ENCODE measurements at places on chromosomes 6 and 20. TPM values are rescaled to one million over a fixed set of nuclear protein-coding genes. Genes with fewer than 3 reads are reported as not detected.

SLC17A1 gene
- not detected for polyA plus RNA-seq

PTK6 gene
- not detected for polyA plus RNA-seq

SDC4 gene
- 0.69 TPM for polyA plus RNA-seq

EPB41L2 gene
- not detected for polyA plus RNA-seq

DNA sequence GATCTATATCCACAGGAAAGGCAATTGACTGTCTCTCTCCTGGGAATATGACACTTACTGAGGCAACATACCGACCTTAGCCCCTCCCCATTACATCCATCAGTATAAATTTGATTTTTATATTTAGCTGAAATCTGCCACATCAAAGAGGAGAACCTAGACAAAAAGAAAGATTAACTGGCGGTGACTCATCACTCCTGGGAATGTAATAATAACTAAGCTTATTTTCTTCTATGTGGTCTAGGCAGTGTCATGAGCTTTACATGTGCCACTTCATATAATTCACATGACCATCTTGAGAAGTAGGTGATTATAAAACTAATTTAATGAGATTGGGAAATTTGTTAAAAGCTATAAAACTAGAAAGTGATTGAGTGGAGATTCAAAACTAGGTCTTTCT lies 520.0 kb upstream of the HS3ST5 start:
- DNase-seq, result no peak
- H3K4me1 ChIP-seq, result no peaks in the 10 kb centered on the region
- H3K27ac ChIP-seq, result no peak overlapping the region

GRCh38 chr6:90088009-90088408 lies 193.7 kb downstream of the GJA10 start:
- no peak overlapping the region for H3K4me3 ChIP-seq
- no peak for DNase-seq
- no peak overlapping the region for H3K27ac ChIP-seq
- no peaks in the 10 kb centered on the region for H3K36me3 ChIP-seq
- H3K27me3 ChIP-seq, result peaks cover 2% of the 10 kb centered on the region

- no peaks in the 10 kb centered on the region for H3K36me3 ChIP-seq
- H3K4me3 ChIP-seq, result no peak overlapping the region
- no peaks in the 10 kb centered on the region for H3K4me1 ChIP-seq
- no peak overlapping the region for H3K27ac ChIP-seq
These were observed 110.6 kb downstream of the MAP7 start for GRCh38 chr6:136439514-136440190.

- H3K36me3 ChIP-seq, result peaks cover 46% of the 10 kb centered on the region
- peaks cover 19% of the 10 kb centered on the region for H3K4me1 ChIP-seq
- no peaks in the 10 kb centered on the region for H3K27me3 ChIP-seq
These were observed 107.4 kb downstream of the RPP40 start for GRCh38 chr6:4896401-4896800.

DNA sequence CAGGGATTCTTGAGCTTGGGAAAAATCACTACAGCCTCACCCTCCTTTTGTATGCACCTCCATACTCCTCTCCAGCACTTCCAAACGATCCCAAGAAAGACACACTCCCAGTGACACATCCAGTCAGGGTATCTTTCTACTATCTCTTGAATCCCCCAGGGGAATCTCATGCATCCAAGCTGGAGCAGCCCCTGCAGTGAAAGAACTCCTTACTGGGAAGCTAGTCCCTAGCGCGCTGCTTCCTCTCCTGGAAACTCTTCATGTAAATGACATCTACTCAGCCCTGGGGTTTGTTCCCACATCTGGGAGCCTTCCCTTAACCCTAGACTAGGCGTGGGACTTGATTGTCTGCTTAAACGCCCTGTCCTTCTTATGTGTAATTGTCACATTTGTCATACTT lies 329.1 kb upstream of the QKI start:
- peaks cover 4% of the 10 kb centered on the region for H3K27me3 ChIP-seq
- H3K4me3 ChIP-seq, result no peak overlapping the region
- no peak overlapping the region for H3K27ac ChIP-seq
- H3K4me1 ChIP-seq, result no peaks in the 10 kb centered on the region

GRCh38 chr6:128929869-128930268 lies 46.9 kb downstream of the LAMA2 start:
- H3K4me3 ChIP-seq, result no peak overlapping the region
- H3K36me3 ChIP-seq, result no peaks in the 10 kb centered on the region
- H3K27ac ChIP-seq, result no peak overlapping the region
- H3K27me3 ChIP-seq, result peaks cover 2% of the 10 kb centered on the region

GRCh38 chr6:143594647-143595046 lies 83.1 kb upstream of the PHACTR2 start:
- H3K36me3 ChIP-seq, result no peaks in the 10 kb centered on the region
- no peak for DNase-seq
- no peaks in the 10 kb centered on the region for H3K27me3 ChIP-seq
- H3K4me3 ChIP-seq, result no peak overlapping the region

GRCh38 chr6:19268117-19268516 lies 569.1 kb upstream of the ID4 start:
- no peaks in the 10 kb centered on the region for H3K36me3 ChIP-seq
- H3K27me3 ChIP-seq, result no peaks in the 10 kb centered on the region
- no peaks in the 10 kb centered on the region for H3K4me1 ChIP-seq
- no peak for DNase-seq
- no peak overlapping the region for H3K4me3 ChIP-seq

DNA sequence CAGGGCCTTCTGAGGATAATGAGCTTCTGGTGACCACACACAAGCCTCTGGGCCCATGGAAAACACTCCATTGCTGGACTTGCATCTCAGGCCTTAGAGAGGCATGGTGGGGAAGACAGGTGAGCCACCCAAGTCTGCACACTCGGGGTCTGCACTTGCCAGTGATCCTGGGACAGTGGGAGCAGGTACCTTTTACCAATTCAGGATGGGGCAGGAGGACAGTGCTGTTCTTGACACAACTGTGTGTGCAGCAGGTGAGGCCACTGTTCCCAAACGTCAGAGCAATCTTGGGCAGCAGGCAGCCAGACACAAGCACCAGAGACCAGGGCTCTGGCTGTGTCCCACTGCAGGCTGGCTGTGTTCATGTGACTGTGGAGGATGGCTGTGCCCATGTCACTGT lies 221.3 kb downstream of the ERMARD start:
- H3K36me3 ChIP-seq, result peaks cover 3% of the 10 kb centered on the region
- peaks cover 10% of the 10 kb centered on the region for H3K27me3 ChIP-seq
- H3K4me1 ChIP-seq, result peaks cover 20% of the 10 kb centered on the region
- no peak overlapping the region for H3K4me3 ChIP-seq
- no peak overlapping the region for H3K27ac ChIP-seq
- no peak for DNase-seq

DNA sequence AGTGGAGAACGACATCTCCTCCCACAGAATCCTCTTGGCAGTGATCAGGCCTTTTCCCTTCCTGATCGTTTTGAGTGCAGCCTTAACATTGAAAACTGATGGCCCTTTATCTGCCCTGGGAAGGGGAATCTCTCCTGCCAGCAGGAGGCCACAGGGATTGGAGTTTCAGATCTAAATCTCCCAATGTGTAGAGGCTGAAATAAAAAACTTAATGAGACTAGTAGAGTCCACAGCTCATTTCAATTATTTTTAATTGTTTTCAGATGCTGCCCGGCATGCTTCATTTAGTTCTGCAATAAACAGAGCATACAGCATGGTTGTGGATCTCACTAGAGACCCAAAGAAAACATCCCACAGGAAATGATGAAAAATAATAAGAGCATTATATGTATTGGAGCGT lies 662.2 kb upstream of the HS3ST5 start:
- DNase-seq, result no peak
- H3K27ac ChIP-seq, result no peak overlapping the region
- H3K4me1 ChIP-seq, result no peaks in the 10 kb centered on the region
- H3K36me3 ChIP-seq, result no peaks in the 10 kb centered on the region
- H3K4me3 ChIP-seq, result no peak overlapping the region
- no peaks in the 10 kb centered on the region for H3K27me3 ChIP-seq

GRCh38 chr6:159682295-159682694 lies 10.7 kb downstream of the SOD2 start:
- H3K4me3 ChIP-seq, result no peak overlapping the region
- H3K36me3 ChIP-seq, result peaks cover 23% of the 10 kb centered on the region
- DNase-seq, result no peak
- H3K27me3 ChIP-seq, result no peaks in the 10 kb centered on the region

DNA sequence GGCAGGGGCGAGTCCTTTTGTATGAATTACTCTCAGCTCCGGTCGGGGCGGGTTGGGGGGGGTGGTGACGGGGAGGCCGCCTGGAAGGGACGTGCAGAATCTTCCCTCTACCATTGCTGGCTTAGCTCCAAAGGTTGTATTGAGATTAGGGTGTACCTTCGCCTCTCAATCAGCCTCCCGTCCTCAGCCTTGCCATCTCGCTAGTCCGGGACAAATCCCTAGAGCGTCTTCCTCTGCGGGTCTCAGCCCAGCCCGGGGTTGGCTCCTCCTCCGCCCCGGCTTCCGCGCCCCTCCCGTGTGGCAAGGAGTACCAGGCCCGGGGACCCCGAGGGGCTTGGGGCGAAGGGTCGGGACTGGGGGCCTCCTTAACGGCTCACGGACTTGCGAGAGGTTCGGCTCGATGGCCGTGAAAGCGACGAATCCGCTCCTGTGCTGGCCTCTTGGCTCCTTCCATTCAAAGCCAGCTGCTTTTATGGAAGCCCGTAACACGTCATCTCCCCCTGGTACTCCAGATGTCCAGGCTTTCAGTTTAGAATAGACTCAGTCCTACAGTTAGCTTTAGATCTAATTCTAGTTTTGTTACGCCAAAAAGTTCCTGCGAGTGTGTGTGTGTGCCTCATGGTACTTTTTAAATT lies 636 bp upstream of the EEF1A1 start:
- peak overlapping the region; percentile 98 for H3K4me3 ChIP-seq
- no peak for DNase-seq
- H3K27me3 ChIP-seq, result peaks cover 46% of the 10 kb centered on the region
- H3K4me1 ChIP-seq, result peaks cover 67% of the 10 kb centered on the region

- DNase-seq, result no peak
- H3K27me3 ChIP-seq, result no peaks in the 10 kb centered on the region
- peaks cover 21% of the 10 kb centered on the region for H3K36me3 ChIP-seq
- peak overlapping the region; percentile 96 for H3K27ac ChIP-seq
These were observed 11.0 kb downstream of the ADA start for GRCh38 chr20:44640522-44640921.

Measured in immature natural killer cell (primary cell).